ENCODE measurements at places on chromosomes 6 and 20.

DNA sequence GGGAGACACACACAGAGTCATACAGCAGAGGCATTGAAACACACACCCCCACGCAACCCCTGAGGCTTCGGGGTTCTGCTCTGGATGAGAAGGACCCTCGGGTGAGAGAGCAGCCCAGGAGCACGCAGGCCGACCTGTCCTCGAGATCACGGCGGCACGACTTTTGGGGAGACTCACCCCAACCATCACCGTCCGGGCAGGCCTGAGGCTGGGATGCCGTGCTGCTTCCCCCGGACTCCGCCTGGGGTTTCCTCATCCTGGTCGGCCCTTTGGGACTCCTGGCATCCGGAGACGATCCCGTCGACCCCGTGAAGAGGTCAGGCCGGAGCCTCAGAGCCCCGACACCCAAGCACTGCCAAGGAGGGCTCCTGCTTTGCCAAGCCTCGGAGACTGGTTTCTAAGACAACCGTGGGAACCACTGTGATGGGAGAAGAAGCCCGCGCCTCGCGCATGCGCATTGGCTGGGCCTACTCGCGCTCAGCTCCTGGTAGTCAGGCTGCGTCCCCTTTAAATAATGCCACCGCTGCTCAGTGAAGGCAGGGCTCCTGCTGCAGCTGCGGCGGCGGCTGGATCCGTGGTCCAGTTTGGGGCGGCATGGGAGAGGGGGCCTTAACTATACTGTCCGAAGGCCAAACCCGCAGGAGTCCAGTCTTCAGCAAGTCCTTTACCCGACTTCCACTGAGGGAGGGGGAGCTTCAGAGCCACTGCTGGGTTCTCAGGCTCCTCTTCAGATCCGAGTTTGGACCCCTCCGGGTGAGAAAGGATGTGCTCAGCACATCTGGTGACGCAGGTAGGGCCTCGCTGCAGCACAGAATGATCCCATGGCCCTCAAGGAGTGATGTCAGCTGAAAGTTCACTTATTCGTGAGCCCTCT, 171.4 kb upstream of the ZNF337 start:
- peak; percentile 76 for DNase-seq

- DNase-seq, result no peak
Measured at GRCh38 chr6:35718911-35719381, 17.9 kb upstream of the ARMC12 start.

- DNase-seq, result no peak
Measured at GRCh38 chr6:92577077-92577719, 842.2 kb downstream of the EPHA7 start.

GRCh38 chr6:43465948-43466347, 10.6 kb upstream of the DLK2 start:
- no peak for DNase-seq

GRCh38 chr20:36865076-36865860, 10.7 kb upstream of the TLDC2 start:
- no peak for DNase-seq

DNA sequence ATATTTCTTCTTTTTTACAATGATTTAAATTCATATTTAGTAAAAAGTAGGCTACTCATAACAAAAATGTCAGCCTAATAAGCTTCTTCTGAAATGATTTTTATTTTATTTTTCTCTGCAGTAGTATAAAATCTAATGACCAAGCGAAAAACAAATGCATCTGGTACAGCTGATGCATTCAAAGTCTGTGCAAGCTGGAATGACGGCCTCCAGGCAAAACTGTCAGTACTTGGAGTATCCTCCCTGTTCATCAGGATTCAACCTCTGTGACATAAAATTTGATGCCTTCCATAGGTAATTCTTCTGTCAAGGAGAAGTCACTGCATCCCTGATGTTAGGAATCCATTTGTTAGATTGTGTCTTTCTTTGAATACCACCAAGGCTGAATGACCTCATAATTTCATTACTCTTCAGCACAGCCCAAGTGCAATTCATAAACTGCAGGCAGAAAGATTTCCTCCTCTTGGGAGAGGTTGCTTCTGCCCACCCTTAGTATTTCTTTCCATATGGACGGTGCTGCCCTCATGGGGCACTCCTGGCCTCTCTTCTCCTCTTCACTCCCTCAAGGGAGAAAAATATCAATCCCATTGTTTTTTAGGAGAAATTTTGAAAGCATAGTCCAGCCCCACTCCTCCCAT, 146.4 kb upstream of the STXBP5 start:
- no peak for DNase-seq

GRCh38 chr6:43744491-43744890, 25.5 kb upstream of the VEGFA start:
- DNase-seq, result no peak
